ENCODE measurements at places on chromosomes 13 and 19.

GRCh38 chr13:21911646-21912298 is 240.9 kb downstream of the FGF9 start:
- DNase-seq, result no peak

- no peak for DNase-seq
These were observed 407.2 kb downstream of the KCNRG start for GRCh38 chr13:50422181-50423148.

- DNase-seq, result no peak
These were observed 463.3 kb downstream of the ITGBL1 start for GRCh38 chr13:101915755-101916107.

- no peak for DNase-seq
These were observed 12.1 kb upstream of the ZSCAN1 start for GRCh38 chr19:58021541-58022282.

GRCh38 chr13:111066544-111066943 is 48.6 kb upstream of the ARHGEF7 start:
- no peak for DNase-seq

GRCh38 chr19:29400917-29401711 is 124.7 kb upstream of the VSTM2B start:
- no peak for DNase-seq

GRCh38 chr19:2663920-2664571 is 38.4 kb downstream of the GNG7 start:
- no peak for DNase-seq

- no peak for DNase-seq
These were observed 2.5 kb downstream of the ATP4B start for GRCh38 chr13:113655346-113656002.

DNA sequence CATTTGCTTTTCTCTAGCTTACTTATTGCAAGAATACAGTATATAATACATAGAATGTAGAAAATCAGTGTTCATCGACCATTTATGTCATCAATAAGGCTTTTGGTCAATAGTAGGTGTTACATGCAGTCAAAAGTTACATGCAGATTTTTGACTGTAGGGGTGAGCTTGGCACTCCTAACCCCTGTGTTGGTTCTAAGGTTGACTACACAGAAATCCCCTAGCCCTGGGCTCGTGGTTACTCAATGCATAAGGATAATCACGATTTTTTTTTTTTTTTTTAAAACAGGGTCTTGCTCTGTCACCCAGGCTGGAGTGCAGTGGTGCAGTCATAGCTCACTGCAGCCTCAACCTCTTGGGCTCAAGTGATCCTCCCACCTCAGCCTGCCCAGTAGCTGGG is 4.0 kb upstream of the NWD1 start:
- no peak for DNase-seq

GRCh38 chr19:10285393-10285792 is 1.4 kb upstream of the ICAM4 start:
- no peak for DNase-seq

GRCh38 chr19:10289836-10290356 is at the start of gene ICAM5:
TSS of gene ICAM5 (plus strand) at chr19:10289952. CDS start at chr19:10290044, 92 bp downstream.
- DNase-seq, result no peak

DNA sequence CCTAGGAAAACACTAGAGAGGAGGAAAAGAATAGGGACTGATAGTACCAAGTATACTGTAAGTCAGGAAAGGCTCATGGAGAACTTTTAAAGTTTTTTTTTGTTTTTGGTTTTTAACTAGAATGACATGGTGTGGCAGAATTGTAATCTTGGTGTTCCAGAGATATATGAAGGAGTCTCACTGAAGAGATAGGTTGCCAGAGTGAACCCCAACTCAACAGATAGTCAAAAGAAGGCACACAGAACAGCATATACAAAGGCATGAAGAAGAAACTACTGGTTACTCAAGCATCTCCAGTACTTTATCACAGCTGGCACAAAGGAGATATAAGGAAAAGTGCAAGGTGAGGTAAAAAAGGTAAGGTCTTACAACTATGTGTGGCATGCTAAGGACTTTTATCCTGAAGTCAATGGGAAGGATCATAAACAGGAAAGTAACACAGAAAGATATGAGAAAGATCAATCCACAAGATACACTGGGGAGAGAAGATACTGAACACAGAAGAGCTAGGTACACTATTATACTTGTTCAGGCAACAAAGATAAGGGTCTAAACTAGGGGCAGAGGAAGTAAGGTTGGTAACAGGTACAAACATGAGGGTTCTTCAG is 6.0 kb downstream of the KPNA3 start:
- no peak for DNase-seq
